ENCODE measurements at places on chromosomes 12 and 14.

DNA sequence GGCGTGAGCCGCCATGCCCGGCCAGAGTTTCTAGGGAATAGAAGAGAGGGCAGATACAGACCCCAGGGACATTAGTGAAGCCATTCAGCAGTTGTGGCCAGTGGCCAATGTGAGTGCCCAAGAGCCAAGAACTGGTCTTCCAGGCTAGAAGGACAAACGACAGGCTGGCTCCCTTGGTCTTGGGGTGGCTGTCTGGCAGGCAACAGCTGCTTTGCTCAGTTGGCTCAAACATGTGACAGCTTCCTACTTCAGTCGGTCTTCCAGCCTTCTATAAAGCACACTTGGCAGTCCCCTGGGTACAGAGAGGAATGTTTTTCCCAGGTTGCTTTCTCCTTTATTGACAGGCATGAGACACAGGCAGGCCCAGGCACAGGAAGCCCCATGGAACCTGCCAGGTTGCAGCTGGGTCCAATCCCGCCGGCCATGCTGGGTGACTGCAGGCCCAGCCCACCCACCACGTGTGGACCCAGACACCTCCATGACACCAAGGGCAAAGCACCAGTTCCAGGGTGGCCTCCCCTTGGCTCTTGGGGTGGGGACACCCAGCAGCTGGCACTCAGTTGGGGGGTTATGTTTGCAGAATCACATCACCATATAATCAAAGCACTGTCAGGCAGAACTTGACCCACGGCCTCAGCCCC is 15.4 kb downstream of the CHGA start:
- no peak for DNase-seq

GRCh38 chr12:115898670-115899069 is 378.8 kb downstream of the MED13L start:
- DNase-seq = no peak

DNA sequence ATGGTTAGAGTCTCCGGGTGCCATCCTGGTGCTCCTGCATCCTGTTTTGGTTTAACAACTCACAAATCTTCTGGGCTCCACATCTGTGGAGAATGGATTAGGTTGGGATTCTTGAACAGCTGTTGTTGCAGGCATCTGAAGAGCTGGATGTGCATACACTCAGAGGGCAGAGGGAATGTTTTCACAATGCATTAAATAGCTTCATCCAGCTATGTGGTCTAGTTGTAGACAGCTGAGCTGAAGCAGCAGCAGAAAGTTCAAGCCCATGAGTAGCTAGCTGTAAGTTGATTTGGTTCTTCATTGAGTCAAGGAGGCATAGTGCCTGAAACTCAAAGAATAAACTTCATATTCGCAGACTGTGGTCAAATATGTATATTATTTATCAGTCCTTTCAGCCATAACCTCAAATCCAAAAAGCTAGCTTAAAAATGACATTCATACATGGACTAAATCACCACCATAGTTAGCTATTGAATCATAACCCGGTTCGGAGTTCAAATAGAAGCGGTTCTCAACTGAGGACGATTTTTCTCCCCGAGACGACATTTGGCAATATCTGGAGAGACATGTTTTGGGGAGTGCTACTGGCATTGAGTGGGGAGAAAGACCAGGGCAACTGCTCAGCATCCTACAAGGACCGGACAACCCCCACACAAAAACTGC is 858 bp upstream of the ANKRD13A start:
- no peak for DNase-seq

GRCh38 chr12:89756194-89756584 is 47.6 kb upstream of the ATP2B1 start:
- DNase-seq = peak; percentile 46

DNA sequence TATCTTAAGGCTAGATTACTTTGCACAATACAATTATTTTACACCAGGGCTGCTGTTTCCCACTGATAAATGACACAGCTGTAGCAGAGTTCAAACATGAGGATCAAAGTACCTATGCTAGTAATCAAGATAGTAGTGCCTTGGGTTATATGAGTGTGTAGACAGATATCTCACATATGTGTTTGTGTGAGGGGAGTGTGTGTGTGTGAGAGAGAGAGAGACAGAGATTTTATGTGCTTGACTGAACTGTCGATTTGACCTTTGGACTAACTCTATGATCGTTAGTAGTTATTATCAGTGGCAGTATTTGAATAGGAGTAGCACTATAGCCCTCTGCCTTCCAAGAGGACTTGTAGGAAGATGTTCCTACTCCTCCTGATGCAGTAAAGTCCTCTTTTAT is 15.5 kb downstream of the PLEKHA5 start:
- no peak for DNase-seq

DNA sequence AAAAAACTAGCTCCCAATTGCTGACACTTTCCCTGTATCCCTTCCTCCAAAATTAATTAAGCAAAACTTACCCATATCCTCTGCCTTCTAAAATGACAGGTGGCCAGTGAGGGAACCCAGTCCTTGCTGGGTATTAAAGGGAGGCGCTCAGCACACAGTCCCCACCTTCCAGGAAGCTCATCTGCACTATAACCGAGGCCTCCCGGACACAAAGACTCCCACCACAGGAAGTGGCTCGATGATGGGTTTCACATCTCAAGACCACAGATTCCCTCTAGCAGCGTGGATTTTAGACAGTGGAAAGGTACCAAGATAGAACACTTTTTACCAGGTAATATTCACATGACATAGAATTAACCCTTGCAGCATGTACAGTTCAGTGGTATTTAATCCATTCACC is 126.8 kb upstream of the NCOR2 start:
- no peak for DNase-seq

DNA sequence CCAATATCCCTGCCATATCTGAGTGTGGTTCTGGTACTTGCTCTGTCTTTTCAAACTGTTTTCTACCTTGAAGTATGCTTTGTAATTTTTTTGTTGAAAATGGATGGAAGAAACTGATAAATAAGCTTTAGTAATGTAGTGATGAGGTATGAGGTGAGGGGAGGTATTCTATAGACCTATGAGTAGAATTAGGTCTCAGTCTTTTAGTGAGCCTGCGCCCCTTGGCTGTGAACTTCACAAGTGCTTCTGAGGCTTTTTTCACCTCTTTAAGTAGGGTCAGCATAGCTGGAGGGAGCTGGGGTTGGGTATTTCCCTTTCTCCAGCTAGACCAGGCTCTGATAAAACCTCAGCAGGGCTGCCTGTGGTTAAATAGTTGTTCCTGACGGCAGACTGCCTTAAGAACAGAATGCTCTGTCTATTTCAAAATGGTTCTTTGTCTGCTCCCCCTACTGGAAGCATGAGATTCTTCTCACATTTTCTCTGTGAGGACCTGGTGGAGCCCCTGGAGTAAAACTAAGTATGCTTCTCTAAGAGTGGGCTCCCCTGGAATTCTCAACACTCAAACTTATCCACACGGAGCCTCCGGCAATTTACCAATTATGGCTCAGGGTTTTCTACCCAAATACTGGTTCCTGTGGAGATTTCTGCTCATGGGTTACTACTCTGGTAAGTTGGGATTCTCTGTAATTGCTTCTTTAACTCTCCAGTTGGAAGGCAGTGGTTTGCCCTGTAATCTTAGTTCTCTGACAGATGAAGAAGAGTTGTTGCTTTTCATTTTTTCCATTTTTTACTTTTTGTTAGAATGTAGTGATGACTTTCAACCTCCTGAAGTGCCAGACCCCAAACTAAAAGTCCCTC is 13.1 kb downstream of the KRT5 start:
- peak; percentile 52 for DNase-seq

GRCh38 chr14:93685121-93685895 is 103.0 kb downstream of the PRIMA1 start:
- DNase-seq = no peak

DNA sequence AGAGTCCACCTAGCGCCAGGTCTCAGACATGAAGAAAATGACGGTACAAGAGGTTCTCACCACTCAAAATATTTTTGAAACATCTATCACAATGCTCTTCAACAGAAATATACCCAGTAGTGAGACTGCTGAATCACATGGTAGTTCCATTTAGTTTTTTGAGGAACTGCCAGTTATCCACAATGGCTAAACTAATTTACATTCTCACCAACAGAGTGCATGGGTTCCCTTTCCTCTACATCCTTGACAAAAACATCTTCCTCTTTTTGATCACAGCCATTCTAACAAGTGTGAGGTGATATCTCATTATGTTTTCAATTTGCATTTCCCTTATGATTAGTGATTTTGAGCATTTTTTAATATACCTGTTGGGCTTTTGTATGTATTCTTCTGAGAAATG is 5.7 kb upstream of the GPR65 start:
- DNase-seq = peak; percentile 89

DNA sequence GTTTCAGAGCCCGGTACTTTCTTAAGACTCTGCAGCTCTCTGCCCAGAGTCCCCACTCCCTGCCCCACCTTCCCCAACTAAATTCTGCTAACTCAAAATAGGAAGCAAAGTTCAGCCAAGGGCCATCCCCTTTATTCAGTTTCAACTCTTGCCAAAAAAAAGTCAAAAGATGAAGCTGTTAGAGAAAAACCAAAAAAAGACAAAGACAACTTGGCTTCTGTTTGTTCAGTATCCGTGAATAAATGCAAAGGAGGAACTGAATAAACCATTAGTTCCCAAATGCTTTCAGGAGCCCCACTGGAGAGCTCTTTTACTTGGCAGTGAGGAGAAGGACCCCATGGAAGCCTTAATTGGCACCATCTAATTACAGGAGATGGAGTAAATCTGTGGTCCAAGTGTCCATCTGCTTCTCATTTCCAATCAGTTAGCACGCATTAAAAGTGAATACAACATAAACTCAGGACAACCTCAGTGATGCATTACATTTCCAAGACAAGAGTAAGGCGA is 155.4 kb upstream of the GZMB start:
- no peak for DNase-seq

- no peak for DNase-seq
These were observed 61.7 kb downstream of the FBXO34 start for GRCh38 chr14:55332654-55333570.

DNA sequence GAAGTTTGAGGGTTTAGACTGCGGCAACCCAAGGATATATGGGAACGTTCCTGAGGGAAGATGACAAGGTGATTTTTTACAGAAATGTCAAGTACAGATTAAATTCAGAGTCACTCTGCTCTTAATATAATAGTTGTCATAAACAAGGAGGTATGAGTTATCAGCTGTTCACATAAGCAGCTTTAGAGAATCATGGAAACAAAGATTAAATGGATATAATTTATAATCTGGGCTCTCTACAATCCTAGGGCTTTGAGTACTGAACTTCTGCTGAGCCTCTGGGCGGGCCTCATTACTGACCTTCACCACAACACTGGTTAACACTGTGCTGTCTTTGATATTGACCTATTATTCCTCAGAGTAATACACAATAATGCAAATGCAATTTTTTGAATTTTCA is 577.8 kb downstream of the RPS29 start:
- no peak for DNase-seq

GRCh38 chr12:62919838-62920237 is 15.1 kb downstream of the PPM1H start:
- DNase-seq = no peak
